ENCODE measurements at places on chromosomes 2 and 18.

DNA sequence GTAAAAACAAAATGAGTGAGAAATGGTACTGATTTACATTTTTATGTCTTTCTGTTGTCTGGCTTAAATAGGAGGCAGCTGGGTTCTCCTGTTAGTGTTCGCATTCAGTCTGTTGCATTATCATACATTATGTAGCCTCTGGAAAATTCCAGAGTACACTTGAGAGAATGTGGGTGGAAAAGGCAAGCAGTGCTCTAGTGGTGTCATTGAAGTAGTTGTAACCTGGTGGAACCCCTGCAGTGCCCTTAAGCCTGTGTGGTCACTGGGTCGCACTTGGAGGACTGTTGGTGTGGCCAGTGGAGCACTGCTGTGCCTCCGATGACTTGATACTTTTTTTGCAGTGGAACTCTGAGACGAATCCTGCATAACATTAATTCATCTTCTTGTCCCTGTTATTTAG is 52.4 kb downstream of the USP14 start:
- no peak for DNase-seq

DNA sequence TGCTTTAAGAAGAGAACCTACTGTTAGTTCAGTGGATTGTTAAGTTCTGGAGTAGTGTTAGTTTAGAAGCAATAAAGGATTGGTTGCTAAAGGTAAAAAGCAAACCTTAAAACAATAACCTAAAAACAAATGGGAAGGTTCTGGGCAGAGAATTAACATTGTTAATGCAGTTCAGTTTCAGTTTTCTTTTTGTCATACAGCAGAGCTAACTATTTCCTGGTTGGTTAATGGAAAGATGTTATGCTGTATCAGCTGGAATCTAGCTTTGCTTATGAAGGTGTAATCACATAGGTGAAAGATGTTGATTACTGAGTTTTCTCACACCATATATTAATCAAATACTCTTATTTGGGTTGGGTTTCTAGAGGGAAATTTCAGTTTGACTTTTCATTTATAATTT is 23.8 kb downstream of the SMAD4 start:
- no peak for DNase-seq

- no peak for DNase-seq
Observed at GRCh38 chr2:177338177-177338721, 54.3 kb upstream of the AGPS start.

GRCh38 chr2:73244580-73244979 is 10.5 kb downstream of the CCT7 start:
- no peak for DNase-seq

DNA sequence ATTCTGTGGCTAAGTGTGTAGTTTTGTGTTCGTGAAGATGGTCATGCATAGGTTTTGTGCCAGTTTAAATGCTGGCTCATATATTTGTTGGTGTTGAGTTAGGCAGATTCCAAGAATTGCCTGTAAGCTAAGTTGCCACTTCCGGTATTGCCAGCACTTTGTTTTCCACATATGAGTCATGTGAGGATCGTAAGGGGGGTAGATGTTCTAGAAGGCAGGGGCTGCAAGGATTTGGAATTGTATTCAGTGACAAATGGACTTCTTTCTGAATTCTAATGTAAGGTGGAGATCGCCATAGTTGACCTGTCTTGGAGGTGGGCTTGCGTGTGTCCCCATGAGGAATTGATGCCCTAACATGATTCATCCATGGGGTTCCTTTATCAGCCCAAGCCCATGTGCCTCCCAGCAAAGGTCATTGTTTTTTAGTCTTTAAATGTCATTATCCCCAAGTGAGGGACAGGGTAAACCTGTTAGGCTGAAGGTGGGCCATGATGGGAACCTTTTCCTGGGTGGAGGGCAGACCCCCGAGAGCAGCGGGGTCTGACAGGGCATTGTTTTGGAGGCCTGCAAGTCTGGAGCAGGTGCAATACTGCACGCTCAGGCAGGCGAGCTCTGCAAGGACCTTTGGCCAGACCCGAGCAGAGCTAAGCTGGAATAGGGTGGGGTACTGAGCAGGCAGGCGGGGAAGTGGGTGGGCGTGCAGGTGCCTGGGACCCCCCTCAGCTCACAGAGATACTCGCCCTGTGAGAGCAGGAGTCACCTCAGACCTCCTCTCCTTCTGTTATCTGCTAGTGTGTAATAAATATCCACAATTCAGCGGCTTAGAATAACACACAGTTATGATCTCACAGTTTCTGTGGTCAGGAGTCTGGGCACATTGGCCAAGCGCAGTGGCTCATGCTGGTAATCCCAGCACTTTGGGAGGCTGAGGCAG is 77.4 kb downstream of the LRRFIP1 start:
- peak; percentile 17 for DNase-seq

DNA sequence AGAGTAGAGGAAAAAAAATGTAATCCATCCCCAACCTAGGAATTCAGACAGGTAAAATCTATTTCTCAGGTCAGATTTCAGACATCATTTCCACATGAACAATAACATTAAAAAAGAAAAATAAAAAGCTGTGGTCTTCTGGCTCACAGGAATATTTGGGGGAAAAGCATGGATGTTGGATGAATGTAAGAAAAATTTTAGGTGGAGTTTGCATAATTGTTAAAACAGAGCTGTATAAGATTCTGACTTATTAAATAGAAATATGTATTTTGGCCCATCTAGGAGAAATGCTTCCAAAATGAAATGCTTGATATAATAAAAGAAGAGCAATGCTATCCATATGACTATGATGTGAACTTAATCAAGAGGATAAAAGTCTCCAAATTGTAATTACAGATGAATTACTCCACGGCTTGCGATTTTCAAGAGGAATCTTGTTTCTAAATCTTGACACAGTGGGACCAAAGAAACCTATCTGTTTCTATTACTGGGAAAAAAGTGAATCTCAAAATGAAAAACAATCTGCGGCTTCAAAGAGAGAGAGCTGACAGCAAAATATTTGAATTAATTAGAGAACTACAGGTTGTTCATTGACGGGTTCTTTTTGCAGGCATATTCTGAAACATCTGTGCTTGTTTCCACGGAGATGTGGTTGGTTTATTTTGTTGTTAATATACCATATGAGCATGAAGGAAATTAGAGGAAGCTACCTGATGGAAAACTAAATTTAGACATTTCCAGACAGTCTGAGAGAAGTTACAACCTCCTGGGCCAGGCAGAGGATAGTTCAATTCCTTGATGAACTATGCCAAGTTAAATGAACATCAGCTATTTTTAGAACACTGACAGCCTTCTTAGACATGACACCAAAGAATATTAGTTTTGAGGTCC is 468.7 kb downstream of the PID1 start:
- no peak for DNase-seq

- no peak for DNase-seq
Observed at GRCh38 chr18:6731222-6731596, 1.7 kb downstream of the ARHGAP28 start.

GRCh38 chr18:49788327-49788898 is 24.9 kb downstream of the ACAA2 start:
- no peak for DNase-seq

- no peak for DNase-seq
Observed at GRCh38 chr18:11932393-11932792, 24.3 kb upstream of the MPPE1 start.

GRCh38 chr18:45361125-45361851 is 254.0 kb upstream of the SLC14A2 start:
- no peak for DNase-seq

GRCh38 chr18:76524900-76525698 is 30.1 kb upstream of the ZNF516 start:
- peak; percentile 37 for DNase-seq

GRCh38 chr2:236748801-236749200 is 179.2 kb downstream of the ACKR3 start:
- no peak for DNase-seq

DNA sequence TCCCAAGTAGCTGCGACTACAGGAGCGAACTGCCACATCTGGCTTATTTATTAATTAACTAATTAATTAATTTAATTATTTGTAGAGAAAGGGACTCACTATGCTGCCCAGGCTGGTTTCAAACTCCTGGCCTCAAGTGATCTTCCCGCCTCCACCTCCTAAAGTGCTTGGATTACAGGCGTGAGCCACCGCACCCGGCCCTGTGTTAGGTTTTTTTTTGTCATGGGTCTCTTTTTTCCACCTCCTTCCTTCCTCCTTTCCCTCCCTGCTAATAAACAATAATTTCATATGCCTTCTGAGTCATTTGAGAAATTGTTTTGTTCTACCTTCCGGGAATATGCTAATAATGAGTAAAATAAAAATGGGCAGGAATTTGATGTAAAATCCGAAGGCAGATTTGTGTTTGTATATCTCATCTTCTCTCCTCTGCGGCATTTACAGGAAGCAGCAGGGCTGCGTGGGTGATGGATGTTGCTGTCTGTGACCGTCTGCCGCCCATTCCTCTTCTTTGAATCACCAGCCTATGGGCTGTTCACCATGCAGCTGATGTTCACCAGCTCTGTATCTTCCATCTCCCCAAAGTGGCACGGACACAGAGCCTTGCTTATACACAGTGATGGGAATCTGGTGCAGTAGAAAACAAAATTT is 89.9 kb downstream of the ACSL3 start:
- no peak for DNase-seq

DNA sequence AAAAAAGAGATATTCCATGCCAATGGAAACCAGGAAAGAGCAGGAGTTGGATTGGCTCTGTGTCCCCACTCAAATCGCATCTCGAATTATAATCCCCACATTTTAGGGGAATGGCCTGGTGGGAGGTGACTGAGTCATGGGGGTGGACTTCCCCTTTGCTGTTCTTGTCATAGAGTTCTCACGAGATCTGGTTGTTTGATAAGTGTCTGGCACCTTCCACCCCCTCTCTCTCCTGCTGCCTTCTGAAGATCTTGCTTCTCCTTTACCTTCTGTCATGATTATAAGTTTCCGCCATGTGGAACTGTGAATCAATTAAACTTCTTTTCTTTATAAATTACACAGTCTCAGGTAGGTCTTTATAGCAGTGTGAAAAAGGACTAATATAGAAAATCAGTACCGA is 355.6 kb downstream of the NBAS start:
- DNase-seq, result no peak

All from erythroblast (primary cell).